Spleen (tissue), 13 donors: ENCODE measurements at places on chromosomes 5 and 9. TPM values are rescaled to one million over a fixed set of nuclear protein-coding genes. Genes with fewer than 3 reads are reported as not detected.

GRCh38 chr9:113776194-113776593, 99.9 kb upstream of the ZNF618 start:
- no peak for DNase-seq

The FBP2 gene
- not detected for total RNA-seq

- no peak for DNase-seq
Observed at GRCh38 chr5:88792144-88792840, 90.7 kb downstream of the MEF2C start.

GRCh38 chr5:160638161-160638742, 213.8 kb downstream of the ATP10B start:
- no peak for DNase-seq

DNA sequence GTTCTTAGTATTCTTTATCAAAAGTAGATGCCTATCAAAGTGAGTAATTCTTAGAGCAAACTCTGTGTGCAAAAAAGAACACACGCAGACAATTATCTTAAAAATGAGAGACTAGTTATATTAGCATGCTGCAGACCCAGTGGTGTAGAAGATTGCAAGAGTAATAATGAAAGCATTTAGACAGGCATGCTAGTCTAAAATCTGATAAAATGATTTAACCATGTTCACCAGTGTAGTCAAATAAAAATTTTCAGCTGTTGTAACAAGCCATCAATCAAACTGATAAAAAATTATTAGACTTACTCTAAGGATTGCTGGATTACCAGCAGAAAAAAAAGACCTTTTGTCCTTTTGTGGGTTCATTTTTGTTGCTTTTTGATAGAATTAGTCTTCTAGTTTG, 241.9 kb upstream of the TLE4 start:
- no peak for DNase-seq

GRCh38 chr5:56319526-56320181, 86.5 kb upstream of the ANKRD55 start:
- DNase-seq: no peak

- DNase-seq: no peak
Observed at GRCh38 chr5:141821430-141821925, 56.7 kb downstream of the PCDH1 start.

- DNase-seq: no peak
Observed at GRCh38 chr5:94180761-94181160, 437.6 kb downstream of the KIAA0825 start.

The RNF14 gene
- 42.5 TPM for total RNA-seq

GRCh38 chr9:110099236-110100095, 108.5 kb downstream of the C9orf152 start:
- no peak for DNase-seq

The OR1L1 gene
- total RNA-seq: not detected

GRCh38 chr5:157485811-157486210, 25.8 kb downstream of the NIPAL4 start:
- no peak for DNase-seq

DNA sequence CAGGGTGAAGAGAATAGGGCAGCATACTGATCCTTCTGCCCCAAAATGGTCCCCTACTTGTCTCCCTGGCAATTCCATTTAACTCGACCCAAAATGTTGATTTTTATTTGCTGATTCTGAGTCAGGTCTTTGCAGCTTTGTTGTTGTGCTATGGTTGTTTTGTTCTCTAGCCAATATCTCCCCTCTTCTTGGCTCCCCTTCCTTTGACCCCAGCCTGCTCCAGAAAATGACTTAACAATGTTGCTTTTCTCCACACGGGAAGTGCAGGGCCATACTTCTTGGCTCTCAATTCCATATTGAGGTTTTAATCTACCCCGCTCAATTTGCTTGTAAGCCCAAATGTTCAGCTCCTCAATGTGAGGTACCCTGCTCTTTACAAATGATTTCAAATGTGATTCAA, 330.0 kb downstream of the RASEF start:
- no peak for DNase-seq

The SLC4A9 gene
- not detected for total RNA-seq

GRCh38 chr5:32004404-32004803, 169.7 kb downstream of the GOLPH3 start:
- peak; percentile 56 for DNase-seq

DNA sequence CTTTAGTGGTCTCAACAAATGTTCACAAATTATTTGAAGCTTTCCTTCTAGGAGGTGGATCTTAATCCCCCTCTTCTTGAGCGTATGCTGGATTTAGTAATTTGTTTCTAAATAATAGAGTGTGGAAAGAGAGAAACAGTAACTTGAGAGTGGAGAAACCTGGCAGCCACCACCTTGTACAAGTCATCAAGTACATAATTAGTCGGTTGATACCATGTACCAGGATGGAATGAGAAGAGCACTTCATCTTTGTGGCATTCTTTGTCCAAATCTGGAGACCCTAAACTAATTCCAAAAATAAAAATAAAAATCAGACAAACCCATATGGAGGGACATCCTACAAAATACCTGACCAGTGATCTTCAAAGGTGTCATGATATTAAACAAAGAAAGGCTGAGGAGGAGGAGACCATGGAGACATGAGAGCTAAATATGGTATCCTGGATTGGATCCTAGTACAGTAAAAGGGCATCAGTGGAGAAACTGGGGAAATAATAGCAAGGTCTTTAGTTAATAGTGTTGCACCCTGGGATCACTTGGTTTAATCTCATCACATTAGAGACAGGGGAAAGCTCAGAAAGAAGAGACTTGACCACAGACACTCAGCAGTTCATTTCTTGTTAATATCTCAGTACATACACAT, 147.9 kb downstream of the ASTN2 start:
- no peak for DNase-seq

GRCh38 chr9:120368799-120369198, 211.2 kb downstream of the CDK5RAP2 start:
- no peak for DNase-seq

GRCh38 chr5:39555788-39556187, 131.0 kb upstream of the DAB2 start:
- no peak for DNase-seq

DNA sequence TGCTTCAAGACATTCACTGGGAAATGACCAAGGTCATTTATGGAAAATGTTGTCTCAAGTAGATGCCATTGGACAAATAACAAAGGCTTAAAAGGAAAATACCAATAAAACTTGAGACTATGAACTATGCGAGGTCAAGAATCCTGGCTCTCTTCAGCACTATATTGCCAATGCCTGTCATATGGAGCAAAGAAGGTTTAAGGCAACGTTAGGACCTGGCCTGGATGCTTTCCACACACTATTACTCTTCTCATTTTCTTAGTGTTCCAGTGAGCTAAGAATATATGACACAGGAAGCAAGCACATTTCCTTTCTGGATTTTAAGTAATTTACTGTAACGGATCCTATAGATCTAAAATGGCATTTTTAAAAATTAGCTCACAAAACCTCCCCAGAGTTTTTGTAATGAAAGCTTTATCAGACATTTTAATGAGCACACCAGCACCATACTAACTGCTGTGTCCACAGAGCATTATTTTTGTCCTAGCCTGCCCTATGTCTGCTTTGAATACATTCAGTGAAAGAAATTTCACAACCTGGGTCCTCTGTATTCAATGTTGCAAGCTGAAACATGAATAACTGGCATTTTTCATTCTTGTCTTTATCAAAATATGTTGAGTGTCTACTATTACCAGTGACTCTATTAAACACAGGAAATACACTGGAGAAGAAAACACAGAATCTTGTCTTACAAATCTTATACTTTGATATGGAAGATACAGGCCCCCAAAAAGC, 315.6 kb downstream of the CETN3 start:
- DNase-seq: no peak
